ENCODE measurements at places on chromosomes 6 and 20. TPM values are rescaled to one million over a fixed set of nuclear protein-coding genes. Genes with fewer than 3 reads are reported as not detected.

SLC23A2 gene
- polyA plus RNA-seq = 13.1 TPM

KCNK15 gene
- 0.67 TPM for polyA plus RNA-seq

ENPP5 gene
- polyA plus RNA-seq = not detected

SIRPG gene
- not detected for polyA plus RNA-seq

Measured in A549 (cell line).